ENCODE measurements at places on chromosomes 2 and 18.

DNA sequence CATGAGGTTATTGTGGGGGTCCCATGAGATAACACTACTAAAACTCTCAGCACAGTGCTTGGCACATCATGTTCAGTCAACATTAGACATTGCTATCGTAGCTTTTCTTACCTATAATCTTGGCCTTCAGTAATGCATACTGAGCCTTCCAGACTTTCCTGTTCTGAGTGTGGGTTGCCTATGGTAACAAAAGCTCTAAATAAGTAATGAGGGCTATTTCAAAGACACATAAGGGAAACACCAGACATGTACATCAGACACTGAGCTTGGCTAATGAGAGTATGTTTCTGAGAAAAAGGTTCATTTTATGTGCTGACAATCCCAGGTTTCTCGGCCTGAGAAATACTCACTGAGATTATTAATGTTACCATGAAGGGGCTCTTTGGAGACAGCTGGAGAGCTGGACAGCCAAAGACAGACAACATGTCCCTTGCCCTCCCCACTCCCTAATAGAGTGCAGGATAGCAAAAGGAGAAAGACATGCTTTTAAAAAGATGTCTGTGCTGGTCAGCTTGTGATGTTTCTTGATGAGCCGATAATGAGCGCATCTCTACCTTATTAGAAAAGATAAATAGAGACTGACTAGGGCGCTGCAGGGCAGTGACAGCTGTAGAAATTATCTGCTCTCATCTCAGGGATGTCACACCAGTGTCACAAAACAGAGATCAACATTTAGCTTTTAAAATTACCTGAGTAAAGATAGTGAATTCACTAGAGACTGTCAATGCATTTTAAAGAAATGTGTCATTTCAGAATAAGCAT is 25.4 kb downstream of the POLE4 start:
- no peak for DNase-seq

DNA sequence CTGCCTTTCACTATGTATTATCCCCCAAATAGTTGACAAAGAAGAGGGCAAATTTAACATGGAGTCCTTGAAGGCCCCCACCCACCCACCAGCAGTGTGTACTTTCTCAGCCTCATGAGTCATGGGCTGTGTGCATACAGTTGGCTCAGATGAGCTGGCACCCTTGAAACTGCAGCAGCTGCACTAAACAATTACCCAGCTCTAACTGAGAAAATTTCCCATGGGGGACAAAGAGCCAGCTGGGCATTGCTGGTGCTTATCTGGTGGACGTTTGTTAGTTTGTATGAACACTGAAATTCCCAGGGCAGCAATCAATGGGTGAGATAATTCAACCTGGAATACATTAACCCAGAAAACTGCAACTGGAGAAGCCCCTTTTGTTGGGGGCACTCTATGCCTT is 131.7 kb downstream of the GCA start:
- no peak for DNase-seq

- no peak for DNase-seq
These were observed 60.2 kb downstream of the ZC3H6 start for GRCh38 chr2:112335600-112335999.

GRCh38 chr18:2114765-2115164 is 456.5 kb downstream of the METTL4 start:
- DNase-seq, result no peak

Measured in T-helper 9 cell (primary cell).